ENCODE measurements at places on chromosomes 3 and 15.

DNA sequence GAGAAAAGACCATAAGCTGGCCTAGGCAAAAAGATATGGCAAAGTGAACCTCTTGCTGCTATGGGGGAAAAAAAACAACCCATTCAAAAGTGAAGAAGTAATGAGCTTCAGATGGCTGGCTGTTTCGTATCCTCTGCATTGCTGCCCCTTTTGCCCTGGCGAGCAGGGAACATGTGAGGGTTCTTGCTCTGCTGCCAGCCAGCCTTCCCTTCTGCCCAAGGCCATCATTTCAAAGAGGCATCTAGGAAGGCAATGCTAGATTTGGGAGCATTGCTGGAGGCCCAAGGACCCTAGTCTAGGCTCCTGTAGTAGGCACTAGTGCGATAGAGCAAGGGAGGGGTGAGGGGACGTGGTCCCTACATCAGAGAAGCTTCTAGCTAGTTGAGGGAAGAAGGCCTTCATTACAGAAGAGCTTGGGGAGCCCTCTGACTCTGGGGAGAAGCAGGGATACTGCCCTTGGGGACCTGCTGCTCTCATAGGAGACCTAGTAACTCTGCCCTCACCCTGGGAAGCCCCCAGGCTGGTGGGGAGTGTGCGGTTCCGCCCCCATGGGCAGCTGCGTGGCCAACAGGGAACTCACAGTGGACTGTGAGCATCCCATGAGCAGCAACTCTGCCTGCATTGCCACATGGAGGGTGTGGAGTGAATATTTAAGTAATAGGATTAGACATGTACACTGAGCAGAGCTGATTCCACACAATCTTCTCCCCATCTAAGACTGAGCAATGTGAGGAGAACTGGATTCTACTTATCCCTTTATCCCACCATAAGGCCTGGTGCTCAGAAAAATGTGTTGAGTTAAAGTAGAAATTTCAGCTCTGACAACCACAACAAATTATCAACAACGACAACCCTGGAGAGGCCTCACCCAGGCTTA, 21.3 kb downstream of the ITGA11 start:
- no peak for DNase-seq

DNA sequence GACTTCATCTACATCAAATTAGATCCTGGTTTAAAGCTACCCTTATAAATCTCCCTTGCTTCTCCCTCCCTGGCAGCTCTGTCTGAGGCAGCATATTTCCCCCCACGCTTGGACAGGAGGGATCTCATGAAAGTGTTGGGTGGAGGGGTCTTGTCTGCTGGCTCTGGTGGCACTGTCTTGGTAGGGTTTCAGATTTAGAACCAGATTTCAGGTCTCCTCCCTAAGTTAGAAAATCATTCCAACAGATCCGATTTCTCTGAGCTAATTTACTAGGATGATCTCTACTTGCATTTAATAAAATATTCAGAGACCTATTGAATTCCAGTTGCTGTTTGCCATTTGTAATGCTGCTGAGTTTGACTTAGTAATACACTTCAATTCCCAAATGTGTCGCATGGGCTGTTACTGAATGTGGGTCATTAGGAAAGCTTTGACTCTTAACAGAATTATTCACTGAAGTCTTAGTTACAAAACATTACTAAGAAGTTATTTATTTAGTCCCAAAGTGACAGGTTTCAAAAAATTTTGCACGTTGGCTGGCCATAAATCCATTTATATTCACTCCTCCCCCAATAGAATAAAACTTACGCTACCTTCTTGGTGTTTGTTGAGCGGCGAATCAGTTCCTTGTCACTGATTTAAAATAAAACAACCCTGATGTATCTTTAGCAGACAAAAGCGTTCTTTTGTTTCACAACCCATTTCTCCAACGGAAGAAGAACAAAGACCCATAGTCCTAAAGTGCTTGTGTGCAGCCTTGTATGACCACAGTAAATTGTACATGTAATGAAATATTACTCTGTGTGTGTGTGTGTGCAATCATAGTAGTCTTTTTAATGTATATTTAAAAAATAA, 84.5 kb downstream of the TRAK1 start:
- DNase-seq: no peak

GRCh38 chr15:77836121-77836692, 203.5 kb upstream of the LINGO1 start:
- peak; percentile 90 for DNase-seq

DNA sequence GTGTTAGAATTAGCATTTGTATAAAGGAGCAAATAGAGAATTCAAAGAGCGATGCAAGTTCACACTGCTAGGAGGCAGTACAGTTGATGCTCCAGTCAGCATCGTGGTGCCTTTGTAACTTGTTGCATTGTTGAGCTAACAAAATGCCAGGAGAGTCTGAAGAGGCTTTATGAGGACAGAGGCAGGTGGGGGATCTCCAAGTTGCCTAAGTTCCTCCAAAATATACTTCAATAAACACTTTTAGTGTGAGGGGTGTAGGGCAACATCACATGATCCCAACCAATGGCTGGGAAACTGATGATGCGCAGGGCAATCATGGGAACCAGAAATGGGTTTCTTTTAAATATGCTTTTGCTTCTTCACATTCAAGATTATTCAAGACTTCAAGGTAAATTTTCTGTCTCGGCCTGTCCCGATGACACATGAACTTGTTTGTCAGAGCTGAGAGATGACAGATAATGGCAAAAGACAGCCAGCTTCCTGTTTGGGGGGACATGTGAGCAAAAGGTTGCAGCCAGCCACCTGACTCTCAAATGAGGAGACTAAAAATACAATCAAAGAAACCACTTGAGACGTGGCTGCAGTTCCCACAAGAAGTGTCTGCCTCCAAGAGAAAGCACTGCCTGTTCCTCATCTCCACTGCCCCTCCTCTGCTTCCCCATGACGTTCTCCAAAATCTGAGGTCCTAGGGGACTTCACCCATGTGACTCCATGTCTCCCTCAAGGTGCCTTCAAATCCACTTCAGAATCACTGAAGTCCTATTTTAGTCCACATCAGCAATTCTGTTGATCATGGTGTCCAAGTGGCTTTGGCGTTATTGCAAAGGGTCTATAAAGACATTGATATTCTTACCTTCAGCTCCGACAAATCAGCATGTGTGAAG, 39.3 kb downstream of the KLHL6 start:
- DNase-seq: no peak

- no peak for DNase-seq
Observed at GRCh38 chr3:8279476-8279875, 222.1 kb upstream of the LMCD1 start.

DNA sequence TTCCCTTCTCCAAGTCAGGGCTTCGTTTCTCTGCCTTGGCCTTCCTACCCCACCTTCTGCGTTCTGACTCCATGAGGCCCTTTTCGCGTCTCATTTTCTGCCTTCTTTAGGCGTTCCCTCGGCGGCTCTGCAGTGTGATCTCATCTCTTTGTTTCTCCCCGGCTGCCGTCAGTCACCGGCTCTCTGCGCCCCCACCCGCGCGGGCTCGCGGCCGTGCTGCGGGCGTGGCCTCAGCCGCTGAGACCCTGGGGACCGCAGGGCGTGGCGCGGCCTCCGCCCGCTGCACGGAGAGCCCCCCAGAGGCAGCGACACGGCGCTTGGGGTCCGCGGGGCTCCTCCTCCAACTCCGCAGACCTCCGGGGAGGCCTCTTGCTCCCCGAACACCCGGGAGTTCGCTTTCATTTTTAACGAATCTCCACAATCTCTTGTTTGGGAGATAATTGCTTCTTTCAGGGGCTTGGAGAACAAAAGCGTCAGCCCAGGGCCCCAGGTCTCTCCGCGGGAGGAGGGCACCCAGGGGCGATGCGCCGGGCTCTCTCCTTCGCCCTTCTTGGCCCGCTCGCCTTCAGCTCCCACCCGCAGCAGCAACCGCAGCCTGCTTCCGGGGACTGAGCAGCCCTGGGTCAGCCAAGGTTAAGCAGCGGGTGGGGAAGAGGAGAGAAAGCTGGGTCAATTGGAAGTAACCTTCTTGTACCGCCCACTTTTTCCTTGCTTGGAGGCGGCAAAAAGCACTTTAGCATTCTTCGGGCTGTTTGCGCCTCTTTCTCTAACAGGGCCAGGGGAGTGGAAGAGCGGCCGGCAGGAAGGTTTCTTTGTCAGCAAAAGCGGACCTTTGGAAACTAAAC, 35.2 kb downstream of the GAP43 start:
- peak; percentile 79 for DNase-seq

GRCh38 chr3:98359993-98360675, 6.5 kb downstream of the OR5K4 start:
- DNase-seq: no peak

DNA sequence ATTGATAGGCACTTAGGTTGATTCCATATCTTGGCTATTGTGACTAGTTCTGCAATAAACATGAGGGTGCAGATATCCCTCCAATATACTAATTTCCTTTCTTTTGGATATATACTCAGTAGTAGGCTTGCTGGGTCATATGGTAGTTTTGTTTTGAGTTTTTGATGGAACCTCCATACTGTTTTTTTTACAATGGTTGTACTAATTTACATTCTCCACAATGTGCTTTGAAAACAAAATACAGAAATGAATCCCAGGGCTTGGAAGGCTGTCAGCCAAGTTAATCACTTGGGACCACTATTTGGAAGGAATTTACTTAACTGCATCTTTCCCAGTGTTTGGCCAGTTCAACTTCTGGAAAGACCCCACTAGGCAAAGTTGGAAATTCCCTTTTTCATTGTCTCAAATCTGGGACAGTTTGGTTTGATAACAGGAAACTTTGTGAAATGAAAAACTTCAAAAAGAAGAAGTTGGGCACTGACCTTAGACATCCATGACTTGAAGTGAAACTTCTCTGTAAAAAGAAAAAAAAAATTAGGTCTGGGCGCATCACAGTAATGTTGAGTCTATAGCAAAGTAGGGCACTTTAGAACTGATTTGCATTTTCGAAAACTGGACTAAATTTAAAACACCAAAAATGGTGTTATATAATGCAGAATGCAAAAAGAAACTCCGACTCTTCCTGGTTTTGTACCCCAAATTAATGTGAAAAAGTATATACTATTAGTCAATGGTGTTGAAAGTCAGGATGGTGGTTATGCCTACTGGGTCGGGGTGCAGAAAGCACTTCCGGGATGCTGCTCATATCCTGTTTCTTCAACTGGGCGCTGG, 6.0 kb downstream of the CTSH start:
- no peak for DNase-seq

GRCh38 chr15:58240191-58240932, 102.2 kb downstream of the AQP9 start:
- no peak for DNase-seq

- no peak for DNase-seq
Observed at GRCh38 chr3:28989646-28990089, 291.2 kb upstream of the RBMS3 start.

DNA sequence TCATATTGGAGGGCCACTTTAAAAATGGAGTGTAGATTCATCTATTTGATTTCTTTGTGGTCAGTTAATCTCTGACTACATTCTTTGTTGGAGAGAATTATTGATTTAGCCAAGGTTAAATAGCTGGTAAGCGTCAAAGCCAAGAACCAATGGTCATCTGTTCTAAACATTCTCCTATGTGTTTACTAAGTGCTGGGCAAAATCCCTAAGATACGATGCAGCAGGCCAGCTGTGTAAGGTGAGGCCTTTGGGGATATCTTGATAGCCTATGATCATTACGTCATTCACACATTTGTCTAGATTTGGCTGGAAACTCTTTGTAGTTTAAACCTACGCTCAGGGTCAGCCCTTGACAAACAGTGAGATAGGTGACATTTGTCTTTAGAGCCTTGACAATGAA, 236.2 kb downstream of the NR1D2 start:
- no peak for DNase-seq

DNA sequence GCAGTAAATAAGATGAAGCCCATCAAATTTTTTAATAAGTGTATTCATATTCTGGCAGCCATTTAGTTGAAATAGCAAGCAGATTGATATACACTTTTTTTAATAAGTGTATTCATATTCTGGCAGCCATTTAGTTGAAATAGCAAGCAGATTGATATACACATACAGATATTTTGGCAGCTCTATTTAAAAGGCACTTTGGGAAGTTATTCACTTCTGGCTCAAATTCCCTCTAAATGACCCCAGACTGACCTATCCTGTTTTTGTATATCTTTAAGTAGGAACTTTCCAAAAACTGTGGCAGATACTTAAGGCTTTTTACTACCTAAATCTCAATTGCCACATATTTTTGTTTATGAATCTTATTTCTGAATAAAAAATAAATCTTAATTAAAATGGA, 122.3 kb downstream of the PLD1 start:
- DNase-seq: no peak

- no peak for DNase-seq
Observed at GRCh38 chr3:42080453-42080872, 10.7 kb upstream of the TRAK1 start.

DNA sequence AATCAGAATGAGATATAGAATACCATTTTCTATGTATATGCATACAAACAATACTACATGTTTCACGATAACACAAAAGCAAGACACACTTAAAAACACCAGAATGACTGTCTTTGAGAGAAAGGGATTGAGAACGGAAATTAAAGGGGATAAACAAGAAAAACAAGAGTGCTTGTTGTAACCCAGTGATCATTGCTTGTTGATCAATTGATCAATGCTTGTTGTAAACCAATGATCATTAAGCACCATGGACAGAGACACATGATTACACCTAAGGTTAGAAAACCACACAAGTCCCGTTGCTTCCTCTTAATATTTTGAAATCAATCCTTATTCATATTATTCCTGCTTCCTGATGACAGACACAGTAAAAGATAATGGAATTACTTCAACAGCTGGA, 1.1 kb upstream of the OR4F15 start:
- no peak for DNase-seq

- DNase-seq: no peak
Observed at GRCh38 chr15:39243396-39243795, 337.5 kb upstream of the THBS1 start.

DNA sequence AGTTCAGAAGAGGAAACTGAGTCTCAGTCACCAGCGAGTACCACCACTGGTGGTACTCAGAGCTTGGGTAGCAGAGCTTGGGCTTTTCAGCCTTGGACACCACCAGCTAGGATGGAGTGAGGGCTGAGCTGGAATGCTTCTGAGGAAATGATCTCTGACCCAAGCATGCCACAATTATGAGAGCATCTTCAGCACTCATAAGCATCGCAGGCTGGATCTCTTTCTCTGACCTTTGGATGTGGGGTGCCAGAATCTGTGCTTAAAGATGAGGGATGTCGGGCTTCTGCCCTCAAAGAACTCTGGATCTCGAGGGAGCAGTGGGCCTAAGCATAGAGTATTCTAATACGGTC, 36.4 kb downstream of the ZNF710 start:
- DNase-seq: no peak

GRCh38 chr3:121976727-121977126, 45.3 kb downstream of the ILDR1 start:
- DNase-seq: no peak

GRCh38 chr3:38101811-38102443, 35.0 kb downstream of the ACAA1 start:
- DNase-seq: no peak

Measured in HEK293T (cell line).